ENCODE measurements at places on chromosomes 5 and 9.

- DNase-seq = no peak
Observed at GRCh38 chr5:68257210-68257609, 41.7 kb downstream of the PIK3R1 start.

- DNase-seq = no peak
Observed at GRCh38 chr9:27351438-27351837, 54.5 kb upstream of the EQTN start.

DNA sequence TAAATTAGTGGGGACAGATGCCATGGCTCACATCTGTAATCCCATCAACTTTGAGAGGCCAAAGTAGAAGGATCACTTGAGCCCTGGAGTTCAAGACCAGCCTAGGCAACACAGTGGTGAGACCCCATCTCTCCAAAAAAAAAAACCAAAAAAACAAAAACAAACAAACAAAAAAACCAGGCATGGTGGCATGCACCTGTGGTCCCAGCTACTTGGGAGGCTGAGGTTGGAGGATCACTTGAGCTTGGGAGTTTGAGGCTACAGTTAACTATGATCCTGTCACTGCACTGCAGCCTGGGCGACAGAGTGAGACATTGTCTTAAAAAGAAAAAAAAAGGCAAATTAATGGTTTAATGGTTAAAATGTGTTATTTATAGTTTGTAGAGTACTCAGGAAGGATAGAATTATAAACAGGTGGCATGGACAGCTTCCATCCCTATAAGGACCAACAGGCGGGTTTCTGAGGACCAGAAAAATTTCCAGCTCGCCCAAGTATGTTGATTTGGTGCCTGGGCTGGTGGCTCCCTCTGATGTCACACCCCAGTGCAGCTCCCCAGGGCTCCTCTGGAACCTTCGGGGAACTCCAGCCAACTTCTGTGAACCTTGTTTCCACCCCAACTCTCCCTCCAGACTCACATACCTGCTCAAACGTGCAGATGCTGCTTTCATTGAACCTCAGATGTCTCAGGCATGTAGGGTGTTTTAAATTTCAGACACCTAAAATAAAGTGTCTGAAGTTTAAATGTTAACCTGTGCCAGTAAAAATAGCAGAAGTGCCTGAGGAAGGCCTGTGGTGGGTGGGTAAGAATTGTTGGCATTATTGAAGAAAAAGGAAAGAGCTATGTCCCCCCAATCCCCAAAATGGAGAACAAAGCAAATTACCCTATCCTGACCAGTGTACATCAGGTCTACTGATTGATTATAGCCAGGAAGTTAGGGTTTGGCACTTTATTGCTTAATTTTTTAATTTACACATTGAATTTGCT lies 69.0 kb downstream of the TRIO start:
- DNase-seq = no peak

DNA sequence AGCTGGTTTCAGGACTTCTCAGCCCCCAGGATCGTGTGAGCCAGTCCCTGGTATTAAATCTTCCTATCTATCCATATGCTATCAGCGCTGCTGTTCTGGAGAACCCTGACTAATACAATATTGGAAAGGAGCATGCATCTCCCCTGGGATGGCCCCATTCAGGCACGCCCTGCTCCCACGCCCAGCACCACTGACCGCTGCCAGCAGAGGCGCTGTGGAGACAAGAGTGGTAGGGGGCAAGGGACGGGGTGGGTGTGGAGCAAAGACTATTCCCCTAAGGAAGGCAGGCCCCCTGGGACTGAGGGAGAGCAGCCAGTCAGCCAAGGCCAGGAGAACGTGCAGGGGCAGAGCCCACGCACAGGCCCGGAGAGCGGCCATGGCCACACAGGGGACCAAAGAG lies 116.0 kb downstream of the VAV2 start:
- DNase-seq = no peak

GRCh38 chr5:81544351-81545018 lies 150.6 kb upstream of the ACOT12 start:
- DNase-seq = no peak

DNA sequence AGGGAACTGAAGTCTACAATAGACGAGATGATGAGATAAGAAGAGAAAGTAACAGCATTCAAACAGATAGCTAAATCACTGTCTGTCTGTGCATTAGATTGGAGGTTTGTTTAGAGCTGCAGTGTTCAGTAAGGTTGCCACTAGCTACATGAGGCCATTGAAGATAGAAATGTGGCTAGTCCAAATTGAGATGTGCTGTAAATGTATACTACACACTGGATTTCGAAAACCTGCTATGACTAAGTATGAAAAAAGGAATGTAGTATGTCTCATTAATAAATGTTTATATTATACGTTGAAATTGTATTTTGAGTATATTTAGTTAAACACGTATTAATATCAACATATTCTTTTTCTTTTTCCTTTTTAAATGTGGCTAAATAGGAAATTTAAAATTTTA lies 142.1 kb downstream of the XRCC4 start:
- no peak for DNase-seq

GRCh38 chr5:143402553-143403333 lies 743 bp downstream of the NR3C1 start:
- peak; percentile 79 for DNase-seq

DNA sequence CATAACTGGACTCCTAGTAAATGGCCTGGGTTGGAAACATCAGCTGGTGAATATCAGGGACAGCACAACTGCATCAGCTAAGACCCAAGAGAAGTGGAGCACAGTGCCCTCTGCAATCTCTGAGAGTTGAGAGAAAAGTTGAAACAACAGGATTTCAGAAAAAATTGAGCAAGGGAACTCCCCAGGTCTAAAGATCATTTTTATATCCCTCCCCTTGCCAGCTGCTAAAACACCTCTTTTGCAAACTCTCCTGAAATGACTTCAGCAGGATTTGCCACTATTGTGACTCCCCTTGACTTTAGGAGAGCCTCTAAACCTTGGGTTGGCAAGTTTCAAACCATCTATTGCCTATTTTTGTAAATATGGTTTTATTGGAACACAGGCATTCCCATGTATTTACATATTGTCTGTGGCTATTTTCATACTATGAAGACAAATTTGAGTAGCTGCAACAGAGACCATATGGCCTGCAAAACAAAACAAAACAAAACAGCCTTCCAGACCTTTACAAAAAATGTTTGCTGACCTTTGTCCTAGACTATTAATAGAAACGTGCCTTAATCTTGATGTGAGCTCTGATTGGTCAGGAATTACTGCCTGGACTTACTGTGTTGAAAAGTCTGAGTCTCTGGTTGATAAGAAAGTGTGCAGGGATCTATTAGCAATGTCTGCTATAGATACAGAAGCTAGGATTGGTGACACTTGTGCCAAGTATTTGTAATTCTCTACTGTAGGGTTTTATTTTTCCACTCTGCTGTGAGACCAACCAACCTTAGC lies 37.7 kb upstream of the PLPPR1 start:
- no peak for DNase-seq

- DNase-seq = no peak
Observed at GRCh38 chr9:108136656-108137055, 647.1 kb upstream of the KLF4 start.

GRCh38 chr5:84218546-84218945 lies 166.1 kb downstream of the EDIL3 start:
- DNase-seq = no peak

GRCh38 chr5:31854181-31855133 lies 215.5 kb downstream of the PDZD2 start:
- no peak for DNase-seq

- DNase-seq = no peak
Observed at GRCh38 chr5:74130155-74130897, 504.3 kb downstream of the ARHGEF28 start.

- no peak for DNase-seq
Observed at GRCh38 chr5:134227259-134227658, 1.4 kb upstream of the PPP2CA start.

- DNase-seq = peak; percentile 33
Observed at GRCh38 chr9:138082918-138083636, 205.5 kb downstream of the CACNA1B start.

- no peak for DNase-seq
Observed at GRCh38 chr5:141683596-141684141, 1.6 kb upstream of the ARAP3 start.

DNA sequence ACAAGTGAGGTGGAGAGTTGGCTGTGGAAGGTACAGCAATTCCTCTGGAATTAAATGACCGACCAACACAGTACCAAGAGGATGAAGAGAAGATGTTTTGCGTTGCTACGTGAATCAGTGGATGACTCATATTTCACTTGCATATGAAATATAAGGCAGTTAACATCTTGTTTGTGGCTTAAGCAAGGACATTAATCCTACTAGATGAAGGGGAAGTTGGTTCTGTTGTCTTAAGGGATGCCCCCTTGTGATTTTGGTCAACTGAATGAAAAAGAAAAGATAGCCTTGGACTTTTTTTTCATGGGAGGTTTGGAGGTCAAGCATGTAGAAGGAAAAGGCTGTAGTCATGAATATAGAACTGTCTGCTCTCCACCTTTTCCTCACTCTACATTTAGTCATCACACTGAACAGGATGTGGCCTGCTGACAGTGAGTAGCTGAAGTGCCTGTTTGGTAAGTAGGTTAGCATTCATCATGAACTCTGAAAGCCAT lies 33.9 kb downstream of the VLDLR start:
- DNase-seq = no peak

DNA sequence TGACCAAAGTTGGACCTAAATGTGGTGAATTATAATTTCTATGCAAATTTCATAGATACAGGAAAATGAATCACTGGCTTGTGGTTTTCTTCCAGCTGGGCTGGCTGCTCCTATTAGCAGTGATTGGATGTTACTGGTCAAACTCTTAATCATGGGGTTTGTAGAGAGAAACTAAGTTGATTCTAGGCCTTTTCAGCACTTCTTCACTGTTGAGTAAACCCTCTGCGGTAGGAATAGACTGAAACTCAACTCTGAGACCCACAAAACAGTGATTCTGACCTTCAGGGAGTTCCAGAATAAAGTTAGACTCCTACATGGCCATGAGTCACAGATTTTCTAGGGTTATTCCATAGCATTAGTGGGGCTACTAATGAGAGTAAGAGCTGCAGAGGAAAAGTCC lies 47.9 kb upstream of the FKTN start:
- DNase-seq = no peak

GRCh38 chr9:85603936-85604335 lies 137.8 kb downstream of the AGTPBP1 start:
- DNase-seq = no peak

- DNase-seq = no peak
Observed at GRCh38 chr9:16105168-16106020, 552.6 kb downstream of the CCDC171 start.

DNA sequence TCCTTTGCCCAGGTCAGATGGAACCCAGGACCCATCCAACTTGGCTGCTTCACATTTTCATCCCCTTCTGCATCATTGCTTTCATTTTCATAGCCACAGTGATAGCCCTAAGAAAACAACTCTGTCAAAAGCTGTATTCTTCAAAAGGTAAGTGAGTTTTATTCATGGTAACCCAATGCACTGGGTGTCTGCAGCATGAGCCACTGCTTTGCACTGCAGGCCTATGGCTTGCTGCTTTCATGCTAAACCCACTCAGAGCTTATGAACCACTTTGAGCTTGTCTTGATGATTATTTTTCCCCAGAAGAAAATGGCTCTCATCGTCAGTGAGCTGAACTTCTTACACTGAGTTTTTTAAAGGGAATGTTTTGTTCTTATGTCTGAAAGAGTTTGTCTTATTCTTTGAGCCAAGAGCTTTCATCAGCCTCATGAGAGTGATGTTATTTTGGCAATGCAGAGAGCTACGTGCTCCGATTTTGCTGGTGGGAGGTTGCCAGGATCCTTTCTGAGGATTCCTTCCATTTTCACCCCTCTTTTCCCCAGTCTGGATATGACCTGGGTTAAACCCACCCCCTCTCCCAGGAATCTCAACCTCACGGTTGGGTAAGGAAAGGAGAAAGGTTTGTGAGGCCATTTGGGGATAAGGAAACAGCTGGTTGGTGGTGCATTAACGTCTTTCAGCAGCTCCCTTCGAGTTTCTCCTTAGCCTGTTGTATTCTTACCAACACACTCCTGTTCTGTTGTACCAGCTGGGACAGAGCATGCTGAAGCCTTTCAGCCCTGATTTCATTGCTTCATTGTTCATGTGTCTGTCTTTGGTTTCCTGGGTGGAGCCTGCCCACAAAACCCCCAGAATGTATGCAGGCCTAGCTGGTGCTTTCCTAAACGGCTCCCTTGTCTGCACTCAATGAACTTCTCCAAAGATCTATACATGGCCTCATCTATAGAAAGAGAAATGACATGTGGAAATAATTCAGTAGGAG lies 47.6 kb downstream of the PDCD1LG2 start:
- DNase-seq = no peak

- DNase-seq = peak; percentile 27
Observed at GRCh38 chr9:114016101-114016500, 62.0 kb downstream of the AMBP start.

DNA sequence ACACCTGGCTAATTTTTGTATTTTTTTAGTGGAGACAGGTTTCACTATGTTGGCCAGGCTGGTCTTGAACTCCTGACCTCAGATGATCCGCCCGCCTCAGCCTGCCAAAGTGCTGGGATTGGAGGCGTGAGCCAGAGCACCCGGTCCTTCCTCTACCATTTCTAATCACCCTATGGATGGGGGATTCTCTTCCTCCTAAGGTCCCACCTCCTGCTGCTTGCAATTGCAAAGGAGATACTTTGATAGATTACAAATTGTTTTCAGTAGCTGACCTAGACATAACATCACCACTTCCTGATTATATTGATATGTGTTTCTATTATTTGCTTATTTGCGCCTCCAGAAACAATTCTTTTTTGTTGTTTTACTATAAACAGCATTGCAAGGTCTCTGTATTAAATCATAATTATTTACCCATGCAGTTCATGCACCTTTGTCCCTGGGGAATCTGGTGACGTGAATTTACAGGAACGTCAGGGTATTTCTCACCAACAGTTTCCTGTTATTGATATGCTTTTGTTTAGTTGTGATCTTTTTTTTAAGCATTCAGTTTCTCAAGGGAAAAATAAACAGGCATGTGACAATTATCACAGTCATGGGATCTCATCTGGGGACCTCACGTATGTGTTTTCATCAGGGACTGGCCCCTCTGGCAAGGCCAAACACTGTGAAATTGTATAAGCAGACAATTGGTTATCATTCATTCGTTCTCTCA lies 43.2 kb downstream of the ESM1 start:
- no peak for DNase-seq

DNA sequence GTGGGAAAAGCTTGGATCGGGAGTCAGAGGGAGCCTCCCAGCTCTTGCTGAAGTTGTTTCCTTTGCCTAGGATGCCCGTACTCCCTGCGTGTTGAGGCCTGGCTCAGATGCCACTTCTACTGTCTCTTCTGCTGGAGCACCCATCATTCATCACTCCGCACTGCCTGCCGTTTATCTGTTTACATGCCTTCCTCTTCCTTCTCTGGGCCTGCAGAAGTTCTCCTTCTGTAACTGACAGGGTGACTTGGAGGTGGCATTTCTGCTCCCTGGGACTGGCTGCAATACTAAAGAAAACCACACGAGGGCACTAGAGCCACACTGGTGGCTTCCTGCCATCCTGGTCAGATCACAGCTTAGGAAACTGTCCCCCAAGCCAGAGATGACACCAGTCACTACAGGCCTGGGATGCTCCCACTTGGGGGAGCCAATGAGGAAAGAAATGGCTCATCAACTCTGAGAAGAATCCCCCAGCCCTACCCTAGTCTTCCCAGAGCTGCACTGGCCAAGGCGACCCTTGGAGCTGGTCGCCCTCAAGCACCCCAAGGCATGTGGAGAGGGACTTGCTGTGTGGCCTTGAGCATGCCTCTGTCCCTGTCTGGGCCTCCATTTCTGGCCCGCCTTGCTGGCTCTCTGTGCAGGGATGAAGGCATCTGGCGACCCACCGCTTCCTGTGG lies 9.7 kb upstream of the SLC25A51 start:
- DNase-seq = peak; percentile 84

GRCh38 chr9:31587146-31587545 lies 797.3 kb upstream of the ACO1 start:
- DNase-seq = no peak

Measured in left lobe of liver (tissue), 2 donors.